ENCODE measurements at places on chromosomes 2 and 18.

DNA sequence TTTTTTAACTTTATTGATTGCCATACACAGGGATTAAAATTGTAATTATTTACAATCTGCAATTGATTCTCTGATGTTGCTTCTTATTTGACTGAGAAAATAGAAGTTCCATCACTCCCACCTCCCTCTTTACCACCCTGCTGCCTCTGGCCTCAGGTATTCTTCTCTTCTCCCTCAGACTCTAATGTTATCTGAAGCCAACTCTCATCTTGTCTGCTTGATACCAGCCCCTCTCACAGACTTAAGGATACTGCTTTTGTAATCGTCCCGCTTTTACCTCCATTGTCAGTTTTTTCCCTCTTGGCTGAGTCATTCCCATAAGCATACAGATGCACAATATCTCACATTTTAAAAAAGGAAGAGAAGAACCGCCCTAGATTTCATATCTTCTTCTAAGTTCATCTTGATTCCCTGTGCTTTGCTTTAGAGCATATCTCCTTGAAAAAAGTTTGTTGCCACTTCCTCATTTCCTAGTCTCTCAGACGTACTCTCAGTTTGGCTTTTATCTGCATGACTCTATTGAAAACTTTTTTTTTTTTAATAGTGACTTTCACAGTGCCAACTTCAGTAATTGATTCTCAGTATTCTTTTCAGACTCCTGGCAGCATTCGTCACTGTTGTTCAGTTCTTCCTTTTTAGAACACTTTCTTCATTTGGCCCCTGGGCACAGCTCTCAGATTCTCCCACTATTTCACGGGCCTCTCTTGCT lies 31.1 kb downstream of the SPAG16 start:
- DNase-seq, result no peak

DNA sequence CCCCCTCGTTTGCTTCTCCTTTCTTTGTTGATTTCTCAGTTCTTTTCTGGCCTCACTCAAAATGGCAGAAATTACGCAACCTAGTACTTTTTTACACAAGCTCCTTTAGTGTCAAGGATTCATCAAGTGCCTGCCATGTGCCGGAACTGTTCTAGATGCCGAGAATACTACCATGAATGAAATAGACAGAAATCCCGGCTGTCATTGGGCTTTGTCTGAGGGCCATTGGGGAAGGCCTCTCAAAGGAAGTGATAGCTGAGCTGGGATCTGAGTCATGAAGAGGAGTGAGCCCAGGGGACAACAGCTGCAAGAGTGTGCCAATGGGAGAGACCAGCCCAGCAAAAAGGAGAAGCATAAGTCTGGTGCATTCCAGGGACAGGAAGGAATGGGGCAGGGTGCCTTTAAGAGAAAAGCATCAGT lies 34.3 kb upstream of the PPP1CB start:
- DNase-seq, result no peak

DNA sequence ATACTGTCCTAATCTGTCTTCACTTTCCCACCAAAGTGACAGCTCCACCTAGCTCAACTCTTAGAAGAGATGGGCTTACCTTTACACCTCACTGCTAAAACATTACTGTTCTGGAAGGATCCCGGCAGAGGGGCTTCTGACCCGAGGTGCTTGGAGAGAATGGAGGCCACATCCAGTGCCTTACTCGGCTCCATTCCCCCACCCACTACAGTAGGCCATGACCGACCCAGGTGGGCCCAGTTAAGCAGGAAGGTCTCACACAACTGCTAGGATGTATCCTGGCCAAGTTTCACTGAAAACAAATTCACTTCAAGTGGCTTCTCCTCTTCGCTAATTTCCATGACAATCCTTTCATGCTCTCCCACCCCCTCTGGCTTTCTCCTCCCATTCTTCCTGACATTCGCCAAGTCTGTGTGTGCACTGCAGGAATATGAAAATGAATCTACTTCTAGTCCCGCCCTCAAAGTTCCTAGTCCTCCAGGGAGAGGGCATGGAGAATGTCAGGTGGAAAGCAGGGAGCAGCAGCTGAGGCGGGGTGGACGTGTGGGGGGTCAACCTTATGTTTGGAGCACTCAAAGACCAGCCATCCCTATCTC lies 11.8 kb downstream of the WIPF1 start:
- DNase-seq, result no peak

- DNase-seq, result peak; percentile 40
Observed at GRCh38 chr2:23926290-23926749, 603 bp downstream of the ATAD2B start.

DNA sequence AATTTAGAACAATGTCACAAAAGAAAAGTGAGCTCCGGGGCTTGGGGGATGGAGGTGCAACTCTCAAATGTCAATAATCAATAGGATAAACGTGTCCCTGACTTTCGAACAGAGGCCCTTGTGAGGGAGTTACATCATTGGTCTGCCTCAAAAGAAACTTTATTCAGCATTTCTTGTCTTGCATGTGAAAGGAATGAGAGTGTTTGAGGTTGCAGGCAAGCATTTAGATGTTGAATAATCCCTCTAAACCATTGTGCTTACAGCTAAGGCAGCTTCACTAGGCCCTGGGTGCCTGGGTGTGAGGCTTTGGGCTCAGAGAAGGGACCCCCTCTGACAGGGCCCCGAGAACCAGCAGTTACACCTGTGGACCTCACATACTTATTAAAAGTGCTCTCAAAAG lies 28.6 kb upstream of the FHL2 start:
- no peak for DNase-seq

DNA sequence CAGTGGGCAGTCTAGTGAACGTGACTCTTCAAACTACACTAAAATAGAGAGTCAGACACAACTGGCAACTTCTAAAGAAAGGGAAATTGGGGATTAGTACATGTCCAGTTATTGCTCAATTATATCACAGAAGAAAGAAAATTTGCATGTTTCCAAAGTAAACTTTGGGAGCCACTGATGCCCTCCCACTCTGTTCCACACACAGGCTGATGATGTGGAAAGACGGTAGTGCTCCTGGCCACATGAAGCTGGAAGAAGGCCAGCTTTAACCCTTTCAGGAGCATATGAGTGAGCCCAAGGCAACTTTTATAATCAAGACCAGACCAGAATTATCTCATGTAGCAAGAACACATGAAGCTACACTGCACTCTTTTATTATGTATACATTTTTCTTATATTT lies 141.0 kb downstream of the NR4A2 start:
- no peak for DNase-seq

GRCh38 chr2:155830351-155830750 lies 502.2 kb downstream of the NR4A2 start:
- DNase-seq, result no peak

DNA sequence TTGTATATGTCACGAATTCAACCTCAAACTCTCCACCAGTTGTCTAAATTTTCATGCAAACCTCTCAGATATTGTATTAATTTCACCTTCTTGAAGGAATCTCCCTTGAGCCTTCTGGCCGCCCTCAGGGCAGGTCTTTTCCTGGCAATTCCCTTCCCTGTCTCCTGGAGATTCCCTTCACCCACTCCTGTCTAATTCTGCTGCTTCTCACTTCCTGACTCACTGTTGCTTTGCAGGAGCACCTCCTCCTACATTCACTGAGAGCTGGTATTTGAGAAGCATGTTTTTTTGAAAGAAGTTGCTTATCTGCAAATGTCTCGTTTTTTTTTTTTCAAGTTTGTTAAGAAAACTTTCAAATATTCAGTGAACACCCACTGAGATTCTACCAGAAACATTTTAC lies 79.9 kb upstream of the OTOS start:
- DNase-seq, result no peak

DNA sequence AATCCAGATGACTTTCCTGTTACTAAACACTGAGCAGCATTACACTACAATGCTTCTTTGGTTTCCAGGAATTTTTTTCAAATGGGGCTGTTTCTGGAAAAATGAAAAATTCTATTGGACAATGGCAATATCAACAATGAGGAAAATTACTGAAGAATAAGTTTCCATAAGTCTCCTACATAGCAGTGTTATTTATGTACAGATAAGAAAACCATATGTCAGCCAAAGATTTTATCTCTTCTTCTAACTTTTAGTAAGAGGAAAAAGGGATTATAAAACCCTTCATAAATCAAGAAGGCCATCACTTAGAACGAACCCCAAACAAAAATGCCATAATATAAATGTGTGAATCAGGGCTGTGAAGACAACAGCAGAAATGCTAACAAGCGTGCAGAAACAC lies 31.6 kb upstream of the NOSTRIN start:
- no peak for DNase-seq

- DNase-seq, result no peak
Observed at GRCh38 chr2:72750466-72750865, 75.4 kb downstream of the EXOC6B start.

DNA sequence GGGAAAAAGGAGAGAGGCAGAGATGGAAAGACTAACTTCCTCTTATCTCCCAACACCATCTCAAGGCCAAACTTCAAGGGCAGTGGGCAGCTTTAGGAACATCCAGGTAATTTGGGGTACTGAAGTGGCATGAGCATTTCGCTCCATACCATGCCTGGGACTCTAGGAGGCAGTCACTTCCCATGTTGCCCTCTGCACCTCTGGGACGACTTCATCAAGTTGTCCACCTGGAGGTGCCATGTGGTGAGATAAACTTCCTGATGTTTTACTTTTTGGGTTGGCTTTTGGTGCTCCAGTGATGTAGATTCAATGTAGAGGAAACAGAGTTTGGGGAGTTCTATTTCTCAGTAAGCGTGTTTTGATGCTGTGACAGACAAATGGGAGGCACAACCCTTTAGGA lies 56.3 kb upstream of the UPP2 start:
- DNase-seq, result no peak

GRCh38 chr2:145598434-145598833 lies 1078.5 kb upstream of the ZEB2 start:
- DNase-seq, result no peak

GRCh38 chr18:7064346-7064745 lies 53.3 kb downstream of the LAMA1 start:
- DNase-seq, result no peak

DNA sequence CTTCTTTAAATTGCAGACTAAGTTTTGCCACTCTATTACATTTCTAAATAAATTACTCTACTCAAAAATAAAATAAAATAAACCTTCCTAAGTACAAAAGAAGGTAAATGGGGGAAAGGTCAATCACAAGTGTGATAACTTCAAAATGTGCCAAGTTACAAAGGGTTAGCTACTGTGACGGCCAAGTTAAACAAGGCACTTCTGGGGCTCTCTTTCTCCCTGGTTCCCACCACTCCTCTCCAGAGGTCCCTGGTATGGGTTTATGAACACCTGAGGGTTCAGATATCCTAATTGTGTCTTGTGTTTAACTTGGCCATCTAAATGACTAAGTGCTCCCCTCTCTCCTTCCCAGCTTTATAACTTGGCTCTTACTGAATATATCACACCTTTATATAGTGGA lies 5.4 kb downstream of the ZNF521 start:
- DNase-seq, result no peak

DNA sequence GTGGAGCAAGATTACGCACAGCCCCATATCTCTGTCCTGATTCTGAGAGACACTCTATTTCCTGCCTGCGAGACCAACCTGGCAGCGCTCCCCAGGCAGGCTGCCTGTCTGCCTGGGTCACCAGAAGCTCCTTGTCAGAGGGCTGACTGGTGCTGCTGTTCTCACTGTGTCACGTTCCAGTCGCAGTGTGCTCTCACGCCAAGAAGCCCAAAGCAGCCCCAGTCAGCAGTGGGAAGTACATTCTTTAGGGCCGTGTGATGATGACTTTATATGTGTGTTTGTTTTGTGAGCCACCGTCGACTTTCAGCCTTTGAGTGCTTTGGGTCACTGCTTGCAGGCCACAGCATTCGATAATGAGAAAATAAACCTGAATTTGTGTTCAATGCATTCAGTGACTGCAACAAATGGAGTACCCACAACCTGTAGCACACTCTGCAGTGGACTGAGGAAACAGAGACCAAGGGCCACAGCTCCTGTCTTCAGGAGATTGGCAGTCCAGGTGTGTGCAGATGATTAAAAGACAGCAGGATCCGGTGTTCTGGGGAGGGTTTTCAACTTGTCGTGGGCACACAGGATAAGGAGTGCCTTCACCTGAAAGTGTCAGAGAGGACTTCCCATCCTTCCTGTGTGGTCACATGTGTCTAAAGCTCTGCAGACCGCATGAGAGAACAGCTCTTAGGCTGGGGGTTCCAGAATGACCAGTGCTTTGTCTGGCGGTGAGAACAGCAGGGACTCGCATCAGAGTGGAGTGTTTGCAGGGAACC lies 4.8 kb downstream of the TNFRSF11A start:
- peak; percentile 23 for DNase-seq

GRCh38 chr2:177265824-177266817 lies 1.6 kb upstream of the NFE2L2 start:
- DNase-seq, result no peak

- DNase-seq, result no peak
Observed at GRCh38 chr2:58186501-58186900, 54.6 kb downstream of the FANCL start.

GRCh38 chr18:38557006-38557405 lies 991.4 kb upstream of the CELF4 start:
- no peak for DNase-seq

- DNase-seq, result no peak
Observed at GRCh38 chr18:77161961-77162360, 29.4 kb upstream of the MBP start.

- DNase-seq, result no peak
Observed at GRCh38 chr2:234494361-234495250, 2.3 kb downstream of the ARL4C start.

GRCh38 chr2:38191516-38191915 lies 115.6 kb upstream of the CYP1B1 start:
- DNase-seq, result no peak

DNA sequence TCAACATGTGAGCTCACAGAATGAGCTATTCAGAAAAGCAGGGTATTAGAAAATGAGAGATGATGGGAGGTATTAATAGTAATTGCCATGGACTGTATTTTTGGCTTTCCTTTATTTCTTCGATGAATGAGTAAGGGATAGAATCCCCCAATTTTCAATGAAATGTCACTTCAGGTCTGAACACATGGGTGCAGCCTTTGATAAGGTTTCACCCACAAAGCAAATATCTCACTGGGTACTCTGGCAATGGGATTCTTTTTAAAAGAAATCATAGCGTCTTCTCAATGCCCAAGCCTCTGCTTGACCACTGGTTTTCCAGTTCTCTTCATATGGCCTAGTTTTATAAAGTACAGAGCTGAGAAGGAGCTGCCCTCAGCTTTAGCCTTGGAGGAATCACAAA lies 610.5 kb upstream of the FANCL start:
- no peak for DNase-seq

DNA sequence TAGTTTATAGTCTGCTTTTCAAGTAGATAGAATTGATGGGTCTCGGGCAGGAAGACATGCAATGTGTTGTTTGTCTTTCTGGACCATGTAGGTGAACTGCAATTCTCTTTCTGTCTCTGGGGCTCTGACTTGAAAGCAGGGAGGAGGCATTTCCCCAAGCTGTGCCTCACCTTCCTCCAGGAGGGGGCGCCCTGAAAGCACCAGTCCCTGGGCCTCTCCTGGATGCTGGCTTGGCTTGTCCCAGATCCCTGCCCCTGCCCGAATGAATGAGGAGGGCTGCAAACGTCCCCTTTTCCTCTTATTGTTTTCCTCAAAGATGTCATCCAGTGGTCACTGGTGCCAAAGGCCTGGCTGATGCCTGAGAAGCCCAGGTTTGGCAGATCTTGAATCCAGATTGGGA lies 270.6 kb downstream of the CELF4 start:
- DNase-seq, result no peak
